Non-pigmented ciliary epithelial cell (primary cell): ENCODE measurements at places on chromosomes 2 and 18.

DNA sequence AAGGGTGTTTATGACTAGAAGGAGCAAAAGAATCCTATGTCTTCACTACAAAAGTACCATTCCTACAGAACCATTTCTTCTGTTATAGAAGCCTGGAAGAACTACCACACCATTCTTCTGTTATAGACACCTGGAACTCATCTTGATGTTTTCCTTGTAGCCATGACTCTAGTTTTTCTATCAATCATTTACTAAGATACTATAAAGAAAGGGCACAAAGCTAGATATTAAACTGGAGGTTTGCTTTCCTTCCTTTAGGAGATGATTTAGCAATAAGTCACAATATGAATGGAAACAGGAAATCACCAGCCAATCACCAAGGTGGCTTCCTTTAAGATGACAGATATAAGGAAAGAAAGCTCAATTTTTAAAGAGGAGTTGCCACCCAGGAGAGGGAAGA lies 100.3 kb upstream of the NEUROD1 start:
- DNase-seq, result no peak

DNA sequence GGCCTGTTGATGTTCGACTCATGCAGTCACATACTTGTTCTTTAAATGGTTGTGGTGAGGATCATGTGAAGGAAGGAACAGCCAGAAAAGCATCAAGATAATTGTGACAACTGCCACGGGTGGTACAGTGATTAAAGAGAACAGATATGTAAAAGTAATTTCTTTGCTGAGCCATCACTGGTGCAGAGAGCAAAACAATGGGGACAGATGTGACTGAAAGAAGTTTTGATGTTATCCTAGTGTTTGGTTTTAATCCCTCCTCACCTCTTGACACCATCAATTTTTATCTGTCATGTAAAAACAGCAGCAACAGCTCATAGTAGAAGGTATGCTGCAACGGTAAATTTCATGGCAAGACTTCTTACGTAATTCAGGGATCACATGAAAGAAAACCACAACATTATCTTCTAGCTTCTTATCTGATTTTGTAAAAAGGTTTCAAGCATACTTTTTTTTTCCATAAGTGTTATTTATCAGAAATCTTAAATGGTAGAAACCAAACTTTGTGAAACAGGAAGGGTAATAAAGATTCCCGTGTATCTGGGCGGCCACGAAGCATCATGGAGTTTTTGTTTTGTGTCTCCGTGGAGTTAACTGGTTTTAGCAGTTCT lies 65.2 kb downstream of the PLCL1 start:
- peak; percentile 36 for DNase-seq

GRCh38 chr2:1744446-1745170 lies at the start of gene PXDN:
PXDN (minus strand) TSS chr2:1744515; CDS start chr2:1744455, 60 bp downstream.
- no peak for DNase-seq

DNA sequence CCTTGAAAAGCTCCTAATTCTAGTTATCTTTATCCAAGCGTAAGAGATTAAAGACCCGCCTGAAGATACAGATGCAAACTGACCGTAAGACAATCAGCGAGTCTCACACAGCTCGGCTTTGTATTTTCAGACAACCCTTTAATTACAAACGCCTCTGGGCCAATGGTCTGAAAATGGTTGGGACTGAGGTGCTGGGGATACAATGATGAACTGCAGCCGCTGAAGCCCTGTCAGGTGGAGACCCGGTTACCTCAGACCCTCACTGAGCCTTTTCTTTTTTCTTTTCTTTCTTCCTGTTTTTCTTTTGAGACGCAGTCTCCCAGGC lies 715 bp upstream of the CFAP36 start:
- no peak for DNase-seq

DNA sequence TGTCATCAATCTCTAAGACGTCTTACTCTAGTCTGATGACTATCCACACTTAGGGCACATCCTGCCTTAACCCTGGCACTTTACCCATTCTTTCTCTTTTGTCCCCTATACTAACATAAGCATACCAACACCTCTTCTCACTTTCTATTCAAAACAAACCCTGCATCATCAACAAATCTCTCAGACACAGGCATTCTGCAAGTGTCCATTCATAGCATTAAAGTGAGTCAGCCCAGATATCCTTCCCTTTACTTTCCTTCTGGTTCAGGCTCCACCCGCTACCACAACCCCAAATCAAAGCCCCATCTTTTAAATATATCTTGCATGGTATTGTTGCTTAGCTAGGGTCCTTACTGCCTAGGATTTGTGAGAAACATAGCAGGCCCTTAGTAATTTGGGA lies 3.8 kb downstream of the GRB14 start:
- no peak for DNase-seq

DNA sequence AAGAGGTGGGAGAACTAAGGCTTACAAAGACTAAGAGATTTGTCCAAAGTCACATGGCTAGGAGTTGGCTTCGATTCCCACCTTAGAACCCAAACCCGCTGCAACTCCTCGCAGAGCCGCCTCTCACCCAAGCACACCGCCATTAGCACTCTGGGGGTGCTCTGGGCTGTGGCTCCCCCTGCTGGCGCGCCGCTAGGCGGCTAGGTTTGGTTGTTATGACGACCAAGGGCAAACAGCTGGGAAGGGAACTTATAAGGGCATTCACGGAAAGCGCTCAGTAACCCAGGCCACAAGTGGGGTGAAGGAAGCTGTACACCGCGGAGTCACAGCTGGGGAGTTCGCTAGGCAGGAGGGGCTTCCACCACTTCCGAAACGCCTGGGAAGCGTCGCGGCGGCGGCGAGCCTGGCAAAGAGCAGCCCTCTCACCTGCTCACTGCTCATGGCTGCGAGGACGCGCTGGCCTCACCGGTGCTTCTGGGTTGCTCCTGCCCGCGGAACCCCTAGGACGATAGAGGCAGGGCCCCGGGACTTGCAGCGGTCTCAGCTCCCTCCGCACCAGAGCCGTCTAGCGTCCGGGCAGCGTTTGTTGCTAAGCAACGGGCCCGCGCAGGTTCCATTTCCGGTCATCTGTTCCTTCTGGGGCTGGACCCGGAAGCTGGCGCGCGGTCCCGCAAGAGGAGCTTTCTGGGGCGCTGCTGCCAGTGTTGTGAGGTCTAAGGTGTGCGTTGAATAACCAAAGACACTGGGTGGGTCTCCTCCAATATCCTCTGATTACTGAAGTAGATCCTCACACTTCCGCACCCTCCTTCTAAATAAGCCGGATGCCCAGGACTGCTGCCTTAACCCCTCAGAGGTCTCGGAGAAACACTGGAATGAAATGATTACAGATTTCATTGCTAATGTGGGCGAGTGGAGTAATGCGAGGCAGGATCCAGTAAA lies at the start of gene DNAH7:
Gene DNAH7, minus strand, starts transcription at position 567 of the 939 bp plus-strand sequence. Its CDS starts 126 bp downstream, at position 441.
- peak; percentile 34 for DNase-seq

- no peak for DNase-seq
Measured at GRCh38 chr2:145018502-145018901, 498.6 kb upstream of the ZEB2 start.
